ENCODE measurements at places on chromosomes 7 and 10.

- DNase-seq = peak; percentile 27
These were observed 5.2 kb downstream of the NAMPT start for GRCh38 chr7:106279425-106280197.

DNA sequence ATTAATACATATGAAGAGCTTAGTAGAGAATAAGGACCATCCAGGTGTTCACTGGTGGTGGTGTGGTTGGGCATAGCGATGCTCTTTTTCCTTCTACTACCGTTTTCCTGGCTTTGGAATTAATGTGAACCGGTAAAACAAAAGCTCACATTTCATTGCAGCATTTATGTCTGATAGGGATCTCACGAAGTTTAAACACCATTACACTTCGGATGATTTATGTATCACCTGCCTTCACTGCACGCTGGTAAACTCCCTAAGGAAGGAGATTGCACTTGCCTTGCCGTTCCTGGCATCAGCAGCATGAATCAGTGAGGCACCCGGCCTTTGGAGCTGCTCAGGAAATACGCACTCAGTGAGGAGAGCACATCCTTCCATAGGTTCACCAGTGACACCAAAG is 47.5 kb downstream of the WIPF3 start:
- no peak for DNase-seq

- DNase-seq = no peak
These were observed 786 bp downstream of the TAF3 start for GRCh38 chr10:7819121-7819460.

DNA sequence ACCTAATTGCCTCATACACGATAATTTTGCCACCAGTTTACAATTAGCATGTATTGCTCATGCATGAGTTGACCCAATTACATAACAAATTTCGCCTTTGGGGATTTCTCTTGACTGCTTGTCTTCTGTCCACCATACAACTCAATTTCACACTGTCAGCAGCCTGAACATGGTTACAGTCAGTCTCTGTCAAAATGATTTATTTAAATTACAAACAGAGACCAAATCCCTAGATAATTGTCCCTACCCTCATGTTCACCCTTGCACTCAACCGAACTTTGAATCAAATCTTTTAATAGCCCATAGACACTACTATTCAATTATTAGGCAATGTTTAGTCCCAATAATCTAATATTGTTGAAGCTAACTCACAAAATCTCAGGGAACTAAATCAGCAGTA is 59.7 kb upstream of the NEBL start:
- no peak for DNase-seq
